Lower leg skin (tissue), 4 donors: ENCODE measurements at places on chromosomes 5 and 9. TPM values are rescaled to one million over a fixed set of nuclear protein-coding genes. Genes with fewer than 3 reads are reported as not detected.

The ZFP2 gene
- total RNA-seq, result 3.3 TPM

The RAD1 gene
- total RNA-seq, result 15.5 TPM

The SLC34A3 gene
- total RNA-seq, result 1.6 TPM

GRCh38 chr5:39716532-39717028, 291.8 kb upstream of the DAB2 start:
- DNase-seq, result peak; percentile 24

GRCh38 chr9:108842610-108843295, 13.0 kb downstream of the ACTL7B start:
- DNase-seq, result peak; percentile 73

DNA sequence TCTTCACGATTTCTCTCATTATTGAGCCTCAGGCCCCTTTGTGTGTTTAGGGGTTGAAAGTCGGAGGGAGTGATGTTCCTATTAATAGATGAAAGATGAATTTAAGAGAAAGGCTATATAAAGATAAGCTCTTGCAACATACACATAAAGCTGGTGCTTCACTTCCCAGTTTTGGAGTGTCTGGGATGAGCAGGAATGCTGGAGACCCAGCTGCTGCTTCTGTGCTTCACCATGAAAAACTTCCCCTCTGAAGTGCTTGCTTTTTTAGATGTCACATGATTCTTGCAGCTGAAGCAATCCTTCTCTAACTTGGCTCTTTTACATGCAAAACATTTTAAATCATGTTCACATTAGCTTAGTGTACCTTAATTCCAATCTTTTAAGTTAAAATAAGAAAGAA, 19.7 kb upstream of the SNCAIP start:
- no peak for DNase-seq

GRCh38 chr9:127931092-127931881, 710 bp upstream of the PIP5KL1 start:
- no peak for DNase-seq

GRCh38 chr9:96089452-96090085, 212.4 kb downstream of the HSD17B3 start:
- peak; percentile 36 for DNase-seq

- no peak for DNase-seq
Observed at GRCh38 chr5:163384669-163385068, 52.7 kb upstream of the CCNG1 start.

GRCh38 chr5:74155501-74155900, 485.0 kb downstream of the ENC1 start:
- no peak for DNase-seq

DNA sequence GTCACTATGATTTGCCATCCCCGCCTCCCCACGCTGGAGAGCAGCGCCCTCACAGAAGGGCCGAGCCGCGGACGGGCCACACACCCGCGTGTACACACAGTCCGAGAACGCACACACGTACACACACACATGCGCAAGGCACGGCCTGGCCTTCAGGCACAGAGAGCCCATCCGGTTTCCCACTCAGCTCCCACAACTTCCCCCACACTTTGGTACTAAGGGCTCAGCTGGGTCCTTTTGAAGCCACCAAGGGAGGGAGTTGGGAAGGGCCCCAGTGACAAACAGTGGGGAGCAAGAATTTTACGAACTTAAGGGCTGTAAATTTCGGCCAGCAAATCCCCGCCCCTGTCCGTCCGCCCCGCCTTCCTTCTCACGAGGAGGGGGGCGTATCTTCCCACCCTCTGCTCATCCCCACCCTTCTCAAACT, 133.3 kb upstream of the HAND1 start:
- no peak for DNase-seq
